ENCODE measurements at places on chromosomes 13 and 19. TPM values are rescaled to one million over a fixed set of nuclear protein-coding genes. Genes with fewer than 3 reads are reported as not detected.
A peak's percentile ranks its signal among the peaks of the same experiment; 100 is the strongest.

DNA sequence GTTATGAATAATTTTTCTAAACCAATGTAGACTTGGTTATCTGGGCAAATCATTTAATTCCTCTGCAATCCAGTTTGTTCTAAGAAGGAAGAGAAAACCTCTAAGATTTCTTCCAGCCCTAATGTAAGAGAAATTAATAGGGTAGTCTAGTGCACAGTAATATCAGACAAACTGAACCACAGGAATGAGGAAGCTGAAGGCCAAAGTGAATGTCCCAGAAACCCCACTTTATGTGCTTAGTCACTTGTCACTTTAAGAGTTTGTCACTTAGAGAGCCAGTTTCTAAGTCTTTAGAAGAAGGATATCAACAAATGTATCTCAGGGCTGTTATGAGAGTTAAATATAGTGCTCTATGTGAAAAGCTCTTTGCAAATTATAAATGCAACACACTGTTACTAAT, 750.6 kb downstream of the DIAPH3 start:
- no peak for DNase-seq

- DNase-seq = no peak
These were observed 19.3 kb downstream of the CCNE1 start for GRCh38 chr19:29831041-29831548.

GRCh38 chr13:109156181-109156935, 526.9 kb downstream of the MYO16 start:
- no peak for DNase-seq

GRCh38 chr19:3556978-3557460, 367 bp downstream of the MFSD12 start:
- DNase-seq = peak; percentile 56

- peak; percentile 32 for DNase-seq
These were observed 51.5 kb downstream of the EPS15L1 start for GRCh38 chr19:16420336-16420676.

DNA sequence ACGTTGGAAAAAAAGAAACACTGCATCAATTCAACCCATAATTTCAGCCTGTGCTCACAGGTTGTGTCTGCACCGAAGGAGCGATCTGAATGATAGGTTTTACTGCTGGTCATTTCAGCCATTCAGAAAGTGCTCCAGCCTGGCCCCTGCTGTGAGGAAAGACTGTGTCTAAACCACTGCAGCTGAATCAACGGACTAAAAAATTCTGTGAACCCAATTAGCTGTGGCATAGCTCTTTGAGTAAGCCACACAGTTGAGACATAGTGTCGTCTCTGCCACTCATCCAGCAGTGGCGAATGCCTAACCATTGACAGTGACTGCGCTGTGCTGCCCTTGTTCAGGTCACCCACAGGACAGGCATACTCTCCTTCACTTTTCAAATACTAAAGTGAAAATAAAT, 179.8 kb downstream of the COG6 start:
- peak; percentile 20 for DNase-seq

DNA sequence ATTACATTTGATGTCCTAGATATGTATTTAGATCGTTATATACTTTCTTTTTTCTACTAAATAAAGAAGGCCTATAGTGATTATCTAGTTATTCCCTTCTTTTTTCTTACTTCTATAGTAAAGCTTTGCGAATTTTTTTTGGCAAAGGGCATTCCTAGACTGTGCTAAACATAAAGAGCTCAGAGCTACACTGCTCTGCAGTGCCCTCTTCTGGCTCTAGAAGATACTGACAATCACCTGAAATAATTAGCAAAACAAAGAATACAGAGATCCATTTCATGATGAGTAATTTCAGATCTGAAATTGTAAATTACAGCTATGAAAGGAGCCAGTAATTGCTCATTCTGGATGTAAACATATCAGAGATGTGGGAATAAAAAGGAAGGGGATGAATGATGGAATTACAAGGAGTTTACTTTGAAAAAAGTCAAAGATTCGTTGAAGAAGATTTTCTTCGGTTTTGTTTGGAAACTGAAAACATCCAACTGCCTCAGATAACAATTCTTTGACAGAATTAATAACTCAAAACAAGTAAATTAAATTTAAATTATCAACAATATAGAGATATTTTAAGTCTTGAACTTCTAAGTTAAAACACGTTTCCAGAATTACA, 288.5 kb downstream of the NALCN start:
- peak; percentile 73 for DNase-seq

DNA sequence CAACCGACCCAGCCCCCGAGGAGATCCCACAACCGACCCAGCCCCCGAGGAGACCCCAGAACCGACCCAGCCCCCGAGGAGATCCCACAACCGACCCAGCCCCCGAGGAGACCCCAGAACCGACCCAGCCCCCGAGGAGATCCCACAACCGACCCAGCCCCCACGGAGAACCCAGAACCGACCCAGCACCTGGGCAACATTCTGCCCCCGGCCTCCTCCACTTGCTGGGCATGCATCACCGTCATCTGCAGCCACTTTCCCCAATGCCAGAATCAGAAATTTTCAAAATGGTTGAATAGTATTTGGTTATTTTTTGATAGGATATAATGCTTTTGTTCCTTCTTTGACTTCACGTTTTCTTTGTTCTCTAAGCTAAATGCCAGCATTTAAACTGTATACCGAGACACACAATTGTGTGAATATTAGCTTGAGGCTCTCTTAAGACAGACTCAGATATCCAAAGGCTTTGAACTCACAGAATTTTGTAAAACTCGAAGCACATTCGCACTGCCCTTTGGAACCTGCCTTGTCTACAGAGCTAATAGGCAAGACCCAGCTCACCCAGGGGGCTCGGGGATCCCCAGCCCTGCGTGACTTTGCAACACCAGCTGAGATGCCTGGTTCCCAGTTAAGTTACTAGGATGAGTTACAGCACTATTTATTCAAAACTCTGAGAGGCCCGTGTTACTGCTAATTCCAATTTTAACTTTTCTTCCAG, 15.5 kb upstream of the RASA3 start:
- no peak for DNase-seq

DNA sequence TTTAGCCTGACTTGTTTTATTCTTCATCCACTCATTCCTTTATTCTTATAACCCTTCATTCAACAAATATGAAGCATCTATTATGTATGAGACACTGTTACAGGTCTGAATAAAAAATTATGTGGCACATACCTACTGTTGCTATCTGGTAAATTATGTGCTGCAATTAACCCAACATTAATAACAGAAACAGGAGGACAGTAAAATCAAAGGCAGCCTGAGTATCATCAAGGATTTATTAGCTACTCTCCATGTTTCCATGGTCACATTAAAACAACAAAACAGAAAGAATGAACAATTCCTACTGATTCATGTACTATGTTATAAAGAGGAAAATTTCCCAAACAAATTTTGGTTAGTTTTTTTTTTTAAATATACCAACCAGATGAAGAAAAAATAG, 43.9 kb downstream of the RAP2A start:
- no peak for DNase-seq

- no peak for DNase-seq
These were observed 135.7 kb downstream of the DNAJC15 start for GRCh38 chr13:43159026-43159461.

The CEACAM3 gene
- total RNA-seq = not detected

The CYP2S1 gene
- 0.88 TPM for total RNA-seq

The IRS2 gene
- total RNA-seq = 2.0 TPM

The GARIN5A gene
- total RNA-seq = 0.17 TPM

The OR7A5 gene
- total RNA-seq = not detected

The CD209 gene
- under 0.01 TPM for total RNA-seq

The PRKCG gene
- total RNA-seq = 0.17 TPM

All from dermis blood vessel endothelial cell (primary cell).